Fibroblast of lung (primary cell): ENCODE measurements at places on chromosomes 1 and 21.

- no peak for DNase-seq
Observed at GRCh38 chr1:20142001-20142710, 3.0 kb downstream of the PLA2G2F start.

DNA sequence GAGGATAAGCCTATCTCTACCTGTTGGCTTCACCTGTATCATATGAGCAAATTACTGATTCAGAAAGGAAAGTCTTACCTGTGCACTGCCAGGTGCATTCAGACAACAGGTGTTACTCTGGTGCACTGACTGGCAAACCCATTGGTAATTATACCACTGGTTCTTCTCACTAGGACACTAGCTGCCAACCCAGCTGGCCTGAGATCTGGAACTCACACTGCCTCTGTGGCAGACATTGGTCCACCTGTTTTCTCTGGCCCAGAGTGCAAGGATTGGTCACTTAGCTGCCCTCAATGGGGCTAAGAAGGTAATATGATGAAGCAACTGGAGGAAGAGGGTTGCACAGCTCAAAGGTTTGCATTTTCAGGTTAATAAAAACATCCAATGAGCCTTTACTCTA lies 140.2 kb upstream of the DNAH14 start:
- DNase-seq, result no peak

GRCh38 chr1:147762233-147763024 lies 2.0 kb upstream of the GJA5 start:
- DNase-seq, result no peak

DNA sequence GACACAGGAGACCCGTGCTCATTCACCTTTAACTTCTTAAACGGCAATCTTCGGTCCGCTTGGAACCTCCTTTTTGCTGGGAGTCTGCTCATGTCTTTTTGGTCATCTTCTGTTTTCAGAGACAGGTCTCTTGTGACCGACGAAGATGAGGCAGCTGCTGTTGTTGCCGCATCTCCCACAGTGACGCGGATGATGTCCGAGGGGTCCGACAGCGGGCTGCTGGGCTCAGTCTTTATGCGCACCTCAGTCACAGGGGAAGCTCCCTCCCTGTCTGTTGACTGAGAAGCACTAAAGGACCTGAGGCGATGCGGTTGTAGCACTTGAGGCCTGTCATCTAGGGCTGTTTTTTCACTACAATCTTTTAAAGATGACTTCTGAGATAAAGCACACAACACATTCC lies 17.6 kb downstream of the ZBTB21 start:
- no peak for DNase-seq

DNA sequence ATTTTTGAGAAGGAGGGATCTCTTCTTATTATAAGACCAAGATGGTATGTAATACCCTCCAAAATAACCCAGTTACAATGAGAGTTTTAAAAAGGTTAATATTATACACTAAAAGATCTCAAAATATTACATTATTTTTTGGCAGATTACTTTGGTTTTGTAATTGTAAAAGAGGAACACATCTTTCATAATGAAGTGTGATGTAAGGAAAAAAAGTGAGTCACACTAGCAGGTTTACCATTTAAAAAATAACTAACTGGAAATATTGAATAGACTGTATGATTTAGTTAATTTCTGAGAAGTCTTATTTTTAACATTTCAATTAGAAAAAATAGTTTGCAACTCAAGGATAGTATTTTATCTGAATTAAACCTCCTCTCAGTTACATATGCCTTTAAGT lies 1.1 kb downstream of the F5 start:
- DNase-seq, result no peak

- DNase-seq, result no peak
Observed at GRCh38 chr21:45997495-45998275, 16.1 kb downstream of the COL6A1 start.

GRCh38 chr1:223700388-223700918 lies 11.9 kb upstream of the CAPN2 start:
- DNase-seq, result peak; percentile 48
